CD4-positive, alpha-beta T cell treated with Interleukin-15 for 4 hours (primary cell): ENCODE measurements at places on chromosomes 6 and 20.

DNA sequence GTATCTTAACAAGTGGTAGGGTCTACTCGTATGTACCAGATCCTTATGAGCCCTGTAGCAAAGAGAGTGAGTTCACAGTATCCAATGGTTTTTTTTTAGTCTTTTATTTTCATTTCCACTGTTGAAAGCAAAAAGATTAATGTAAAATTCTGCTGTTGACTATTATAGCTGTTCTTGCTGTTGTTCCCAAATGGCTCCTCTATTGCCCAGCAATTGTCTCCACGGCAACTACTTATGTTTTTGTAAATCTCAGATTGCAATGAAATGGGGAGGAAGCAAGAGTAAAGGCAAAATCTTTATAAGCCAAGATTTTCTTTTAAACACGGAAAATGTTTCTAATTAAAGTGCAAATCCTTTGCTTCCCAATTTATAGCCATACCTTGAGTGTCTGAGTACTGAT, 406.1 kb downstream of the EPM2A start:
- no peak for DNase-seq

DNA sequence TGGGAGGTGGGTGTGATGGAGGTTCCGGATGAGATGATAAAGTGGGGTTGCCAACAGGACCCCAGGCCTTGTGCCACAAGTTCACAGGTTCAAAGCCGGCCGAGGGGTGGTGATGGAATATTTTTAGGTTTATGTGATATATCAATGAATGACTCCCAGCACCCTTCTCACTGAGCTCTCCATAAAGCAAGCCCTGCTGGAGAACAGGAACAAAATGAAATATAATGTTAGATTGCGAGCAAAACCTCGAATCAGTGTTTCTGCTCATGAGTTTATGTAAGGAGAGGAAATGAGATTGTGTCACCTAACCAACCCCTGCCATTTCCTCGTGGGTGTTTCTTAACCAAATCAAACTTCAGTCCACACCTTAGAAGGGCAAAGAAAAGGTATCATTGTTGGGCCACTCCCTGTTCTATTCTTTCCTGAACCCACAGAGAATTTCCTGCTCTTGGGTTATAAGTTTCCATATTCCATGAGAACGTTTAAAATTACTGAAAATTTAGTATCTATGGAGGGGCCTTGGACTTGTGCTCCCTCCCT, 192.2 kb upstream of the EXOC2 start:
- DNase-seq, result no peak

- DNase-seq, result no peak
These were observed 246.8 kb upstream of the STXBP5 start for GRCh38 chr6:146957181-146958093.

DNA sequence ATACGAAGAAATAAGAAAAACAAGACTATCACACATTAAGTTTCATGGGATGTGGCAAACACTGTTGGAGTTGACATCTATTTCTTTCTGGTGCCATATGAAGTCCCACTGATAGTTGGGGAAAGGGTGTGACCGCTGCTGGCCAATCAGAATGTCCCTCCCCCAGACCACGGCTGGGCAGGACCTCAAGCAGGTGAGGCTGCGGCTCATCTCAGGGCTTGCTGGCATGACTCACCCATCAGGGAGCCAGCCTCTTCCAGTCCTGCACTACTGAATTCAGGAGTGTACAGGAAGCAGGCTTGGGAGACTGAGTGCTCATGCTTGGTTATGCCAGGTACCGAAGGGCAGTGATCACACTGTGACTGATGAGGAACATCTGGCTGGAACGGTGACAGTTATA, 18.9 kb downstream of the PREP start:
- no peak for DNase-seq

DNA sequence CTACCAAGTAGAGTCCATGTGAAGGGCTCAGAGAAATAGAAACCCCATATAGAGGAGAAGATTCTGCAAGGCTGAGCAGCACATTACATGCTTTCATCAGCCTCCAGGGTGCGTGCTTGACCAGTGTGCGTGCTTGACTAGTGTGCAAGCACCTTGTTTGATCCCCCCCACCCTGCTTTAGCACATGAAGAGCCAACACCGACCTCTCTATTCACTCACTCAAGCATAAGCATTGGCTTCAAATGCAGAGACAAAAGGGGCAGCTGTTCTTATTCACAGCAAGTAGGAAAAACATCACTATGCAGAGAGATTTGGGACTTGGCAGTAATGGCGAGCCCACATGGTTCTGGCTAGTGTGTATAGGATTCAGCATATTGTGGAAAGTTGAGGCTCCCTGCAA, 278.7 kb upstream of the RNF217 start:
- no peak for DNase-seq

DNA sequence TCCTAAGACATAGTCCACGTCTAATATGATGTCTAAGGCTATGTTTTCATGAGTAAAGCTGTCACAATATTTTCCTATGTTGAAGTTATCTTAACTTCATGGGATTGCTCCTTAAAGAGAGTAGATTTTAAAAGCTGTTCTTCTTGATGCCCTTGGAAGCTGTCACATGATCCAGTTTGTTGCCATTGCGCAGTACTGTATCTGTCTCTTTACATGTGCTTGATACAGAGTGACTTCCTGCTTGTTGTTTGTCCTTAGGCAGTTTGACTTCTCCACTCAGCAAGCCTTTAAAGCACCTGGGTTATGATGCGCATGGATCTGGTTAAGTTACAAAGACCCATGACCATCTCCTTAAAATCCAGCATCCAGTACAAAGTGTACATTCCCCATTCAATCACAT, 85.4 kb downstream of the CDYL start:
- DNase-seq, result no peak

DNA sequence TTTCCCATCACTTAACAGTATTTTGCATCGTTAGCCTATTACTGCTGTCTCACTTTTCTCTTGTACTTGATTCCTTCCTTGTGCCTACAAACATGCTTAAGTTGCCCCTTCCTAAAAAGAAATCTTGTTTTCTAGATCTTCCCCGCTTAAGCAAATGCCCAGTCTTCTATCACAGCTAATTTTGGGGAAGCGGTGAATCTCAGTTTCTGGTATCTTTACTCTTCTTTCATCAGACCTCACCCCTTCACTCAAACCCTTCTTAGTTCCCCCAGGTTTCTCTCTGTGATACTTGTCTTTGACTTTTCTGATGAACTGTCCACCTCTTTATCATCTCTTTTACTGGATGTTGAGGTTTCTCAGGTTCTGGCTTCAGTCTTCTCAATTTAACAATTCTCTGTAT, 14.2 kb downstream of the VAPB start:
- DNase-seq, result no peak

- no peak for DNase-seq
These were observed 82.0 kb upstream of the ID4 start for GRCh38 chr6:19755181-19755580.

DNA sequence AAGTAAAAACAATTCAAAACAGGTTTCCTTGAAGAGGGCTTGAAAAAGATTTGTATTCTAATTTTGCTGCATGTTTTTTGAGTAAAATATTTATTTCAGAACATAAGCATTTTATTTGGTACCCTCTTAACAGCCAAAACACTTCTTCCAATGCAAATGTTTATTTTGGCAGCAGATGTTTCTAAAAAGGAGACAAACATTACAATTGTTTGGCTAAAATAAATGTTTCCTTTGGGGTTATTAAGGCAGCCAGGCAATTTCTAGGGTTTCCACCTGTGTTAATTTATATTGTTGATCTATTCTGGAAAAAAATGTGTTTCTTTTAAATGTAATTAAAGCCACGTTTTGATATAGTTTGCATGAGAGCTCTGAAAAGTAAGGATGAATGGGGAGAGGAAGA, 56.6 kb downstream of the ARID1B start:
- no peak for DNase-seq

- DNase-seq, result no peak
These were observed 5.6 kb upstream of the CFB start for GRCh38 chr6:31940256-31940664.

DNA sequence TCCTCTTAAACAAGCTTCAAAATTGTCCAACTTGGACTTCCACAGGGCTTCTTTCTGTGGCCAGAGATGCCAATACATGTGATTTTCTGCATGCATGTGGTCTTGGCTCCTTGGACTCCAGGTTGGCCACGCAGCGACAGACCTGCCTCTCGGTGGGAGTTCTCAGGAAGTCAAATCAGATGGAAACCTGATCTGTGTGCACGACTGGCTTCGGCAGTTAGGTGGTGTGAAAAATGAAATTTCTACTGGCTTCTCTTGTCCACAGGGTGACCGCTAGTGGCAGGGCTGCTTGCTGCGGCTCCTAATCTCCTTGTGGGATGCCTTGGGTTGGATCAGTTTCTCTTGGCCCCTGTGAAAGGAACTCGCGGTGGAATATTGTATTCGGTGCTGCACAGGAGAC, 57.3 kb downstream of the PHACTR3 start:
- DNase-seq, result no peak

- DNase-seq, result no peak
These were observed 476.1 kb downstream of the TFAP2A start for GRCh38 chr6:9938801-9939200.

DNA sequence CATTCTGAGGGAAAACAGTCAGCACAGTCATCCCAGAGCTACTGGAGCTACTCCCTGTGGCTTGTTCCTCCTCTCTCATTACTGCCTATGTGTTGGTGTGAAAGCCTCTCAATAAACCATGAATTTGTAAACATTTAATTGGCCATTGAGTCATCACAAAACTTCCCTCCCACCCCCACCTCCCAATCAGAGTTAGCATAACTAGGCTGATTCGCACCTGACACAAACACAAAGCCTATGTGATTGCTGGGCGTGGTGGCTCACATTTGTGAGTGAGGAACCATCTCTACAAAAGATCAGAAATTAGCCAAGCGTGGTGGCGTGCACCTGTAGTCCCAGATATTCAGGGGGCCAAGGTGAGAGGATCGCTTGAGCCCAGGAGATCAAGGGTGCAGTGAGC, 17.1 kb upstream of the SNTA1 start:
- DNase-seq, result no peak

DNA sequence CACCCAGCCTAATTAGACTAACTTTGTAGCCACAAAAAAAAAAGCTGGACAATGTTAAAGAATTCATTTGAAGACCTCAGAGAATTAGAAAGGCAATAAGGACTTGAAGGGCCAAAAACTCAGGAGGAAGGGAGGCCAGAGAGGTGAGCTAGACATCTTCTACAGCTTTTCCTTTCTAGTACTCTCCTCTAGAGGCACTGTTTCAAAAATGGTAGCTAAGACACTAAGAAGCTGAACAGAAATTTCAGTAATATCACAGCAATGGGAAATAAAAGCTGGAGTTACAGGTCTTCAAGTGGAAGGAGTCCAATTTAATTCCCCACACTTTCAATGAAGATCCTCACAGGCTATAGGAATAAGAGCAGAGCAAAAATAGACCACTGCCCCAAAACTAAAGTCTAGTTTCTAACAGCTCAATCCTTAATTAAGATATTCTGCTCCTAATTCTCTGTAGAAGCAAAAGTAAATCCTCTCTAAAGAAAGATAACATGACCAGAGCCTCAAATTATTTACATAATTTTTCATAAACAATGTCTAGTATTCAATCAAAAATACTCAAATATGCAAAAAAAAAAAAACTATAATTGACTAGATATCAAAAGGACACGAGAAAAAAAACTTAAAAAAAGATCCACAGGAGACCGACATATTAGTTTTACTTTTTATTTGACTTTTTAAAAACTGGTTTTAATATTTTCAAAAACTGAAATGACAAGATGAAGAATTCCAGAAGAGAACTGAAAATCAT, 63.7 kb downstream of the RNGTT start:
- DNase-seq, result no peak

DNA sequence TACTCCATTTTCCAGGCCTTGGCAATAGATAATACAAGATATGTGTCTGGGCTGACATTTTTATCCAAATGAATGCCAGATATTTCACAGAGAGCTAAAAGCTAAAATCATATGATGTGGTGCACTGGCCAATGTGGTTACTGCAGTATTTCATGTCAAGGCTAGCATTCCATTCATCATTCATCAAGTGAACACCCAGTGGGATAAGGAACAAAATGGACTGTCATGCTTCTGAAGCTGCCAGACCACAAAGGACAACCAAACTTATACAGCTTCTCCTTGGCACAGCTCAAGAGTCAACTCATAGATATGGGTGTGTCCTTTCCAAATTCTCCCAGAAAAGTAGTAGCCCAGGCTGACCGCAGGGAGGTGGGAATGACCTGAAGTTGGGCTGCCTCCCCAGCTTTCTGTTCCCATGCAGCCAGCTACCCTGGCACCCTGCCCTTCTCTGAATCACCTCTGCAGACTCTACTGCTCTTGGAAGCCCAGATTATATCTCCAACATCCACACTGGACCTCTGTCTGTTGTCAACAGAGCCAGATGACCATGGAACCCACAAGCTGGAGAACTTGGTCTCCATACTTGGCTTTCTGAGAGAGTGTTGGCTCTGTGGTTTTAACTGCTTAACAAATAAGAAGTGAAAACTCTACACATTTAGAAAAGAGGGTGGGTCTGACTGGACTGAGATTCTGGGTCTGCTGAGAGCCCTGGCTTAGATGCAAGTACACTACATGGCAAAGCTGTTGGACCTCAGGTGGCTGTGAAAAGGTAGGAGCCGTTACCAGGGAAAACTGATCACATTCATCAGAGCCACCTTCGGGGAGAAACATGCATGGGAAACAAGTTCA, 122.8 kb downstream of the ALDH8A1 start:
- no peak for DNase-seq

DNA sequence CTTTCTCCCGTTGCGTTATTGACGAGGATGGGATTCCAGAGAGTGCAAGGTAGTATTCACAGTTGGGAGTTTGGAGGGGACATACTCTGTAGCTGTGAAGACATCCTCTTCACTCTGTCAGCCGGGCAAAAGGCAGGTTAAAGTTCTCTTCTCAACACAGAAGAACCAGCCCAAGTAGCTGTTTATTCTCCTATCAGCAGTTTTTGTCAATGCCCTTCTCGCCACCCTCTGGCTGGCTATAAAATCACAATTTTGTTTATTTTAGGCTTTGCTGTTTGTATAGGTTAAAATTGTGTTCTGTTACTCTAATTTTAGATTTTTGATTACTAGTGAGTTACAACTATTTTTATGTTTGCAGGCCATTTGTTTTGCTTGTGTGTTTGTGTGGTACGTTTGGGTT, 37.9 kb upstream of the MAS1 start:
- DNase-seq, result peak; percentile 19

DNA sequence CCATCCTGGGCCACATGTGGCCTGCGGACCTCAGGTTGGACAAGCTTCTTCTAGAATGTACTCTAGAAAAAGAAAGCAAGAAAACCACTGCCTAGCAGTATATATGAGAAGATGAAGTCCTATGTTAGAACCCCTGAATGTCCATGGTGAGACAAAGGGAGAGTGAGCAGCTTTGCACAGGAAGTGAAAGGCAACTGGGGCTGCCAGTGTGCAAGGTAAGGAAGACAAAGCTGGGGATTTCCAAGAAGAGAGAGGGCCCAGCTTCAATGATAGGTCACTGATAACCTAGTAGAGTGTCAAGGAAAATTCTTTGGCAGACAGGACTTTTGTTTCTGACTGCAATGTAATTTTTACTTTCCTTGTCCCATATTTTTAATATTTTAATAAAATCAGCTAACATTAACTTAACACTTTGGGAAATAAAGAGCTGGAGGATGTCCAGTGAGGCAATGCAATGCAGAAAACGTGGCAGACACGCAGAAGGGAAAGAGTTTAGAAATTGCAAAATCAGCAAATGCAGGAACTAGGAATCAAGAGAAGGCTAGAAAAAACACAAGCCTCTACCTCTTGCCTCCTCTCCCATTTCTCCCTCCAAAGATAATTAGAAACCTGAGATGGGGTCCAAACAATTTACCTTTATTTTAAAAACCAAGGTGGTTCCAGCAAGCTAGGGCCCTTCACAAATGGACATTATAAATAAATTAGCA, 47.4 kb downstream of the CYP39A1 start:
- no peak for DNase-seq

GRCh38 chr20:13659288-13659687, 20.6 kb upstream of the TASP1 start:
- no peak for DNase-seq

- no peak for DNase-seq
These were observed 11.3 kb upstream of the CEP43 start for GRCh38 chr6:166987930-166988329.
